ENCODE measurements at places on chromosomes 7 and 10.

DNA sequence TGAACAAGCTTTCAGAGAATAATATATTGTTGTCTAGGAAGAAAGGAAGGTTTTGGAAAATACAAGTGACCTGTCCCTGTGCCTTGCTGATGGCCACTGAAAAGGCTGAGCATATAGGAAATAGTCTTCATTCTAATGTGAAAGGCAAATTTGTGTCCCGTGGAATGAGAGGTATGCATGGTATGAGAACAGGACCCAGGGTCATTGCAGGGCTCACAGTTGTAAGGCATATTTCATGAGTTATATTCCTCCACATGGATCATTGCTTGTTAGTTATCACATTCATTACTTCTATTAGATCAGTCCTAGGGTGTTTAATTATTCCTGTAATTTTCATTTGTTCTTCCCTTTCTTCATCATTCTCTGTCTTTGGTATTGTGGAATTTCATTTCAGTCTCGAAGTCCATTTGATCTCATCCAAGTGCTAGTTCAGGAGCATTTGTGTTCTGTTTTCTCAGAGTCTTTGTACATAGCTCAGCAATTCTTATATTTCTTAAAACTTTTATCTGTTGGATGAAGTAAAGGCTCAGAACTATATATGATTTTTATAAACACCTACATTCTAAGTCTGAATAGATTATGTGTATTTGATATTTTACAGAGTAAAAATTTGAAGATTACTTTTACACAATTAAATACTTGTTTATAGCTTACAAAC lies 39.4 kb upstream of the ARHGAP21 start:
- no peak for DNase-seq

- DNase-seq, result no peak
These were observed 131.3 kb downstream of the CDK14 start for GRCh38 chr7:90727412-90727811.

GRCh38 chr10:130994191-130994590 lies 317.3 kb downstream of the TCERG1L start:
- no peak for DNase-seq

DNA sequence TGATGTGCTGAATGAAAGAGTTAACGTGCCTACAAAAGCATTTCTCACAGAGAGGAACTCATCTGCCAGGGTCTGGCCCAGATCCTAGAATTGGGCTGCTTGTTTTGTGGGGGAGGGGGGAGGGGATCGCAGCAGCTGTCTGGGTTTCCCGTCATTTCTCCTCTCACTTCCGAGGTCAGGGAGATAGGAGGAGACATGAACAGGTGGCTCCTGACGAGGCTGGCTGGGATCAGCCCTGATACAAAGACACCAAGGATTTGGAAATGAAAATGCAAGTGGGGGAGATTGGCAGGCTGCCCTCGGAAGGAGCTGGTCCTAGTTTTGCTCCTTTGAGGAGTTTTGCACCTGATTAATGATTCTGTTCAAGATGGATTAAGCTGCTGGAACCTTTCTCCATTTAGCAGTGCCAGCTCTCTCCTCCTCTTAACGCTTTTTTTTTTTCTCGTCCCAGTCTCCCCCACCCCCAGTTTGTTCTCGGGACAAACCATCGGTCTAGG lies 86.8 kb upstream of the KMT2C start:
- DNase-seq, result no peak

DNA sequence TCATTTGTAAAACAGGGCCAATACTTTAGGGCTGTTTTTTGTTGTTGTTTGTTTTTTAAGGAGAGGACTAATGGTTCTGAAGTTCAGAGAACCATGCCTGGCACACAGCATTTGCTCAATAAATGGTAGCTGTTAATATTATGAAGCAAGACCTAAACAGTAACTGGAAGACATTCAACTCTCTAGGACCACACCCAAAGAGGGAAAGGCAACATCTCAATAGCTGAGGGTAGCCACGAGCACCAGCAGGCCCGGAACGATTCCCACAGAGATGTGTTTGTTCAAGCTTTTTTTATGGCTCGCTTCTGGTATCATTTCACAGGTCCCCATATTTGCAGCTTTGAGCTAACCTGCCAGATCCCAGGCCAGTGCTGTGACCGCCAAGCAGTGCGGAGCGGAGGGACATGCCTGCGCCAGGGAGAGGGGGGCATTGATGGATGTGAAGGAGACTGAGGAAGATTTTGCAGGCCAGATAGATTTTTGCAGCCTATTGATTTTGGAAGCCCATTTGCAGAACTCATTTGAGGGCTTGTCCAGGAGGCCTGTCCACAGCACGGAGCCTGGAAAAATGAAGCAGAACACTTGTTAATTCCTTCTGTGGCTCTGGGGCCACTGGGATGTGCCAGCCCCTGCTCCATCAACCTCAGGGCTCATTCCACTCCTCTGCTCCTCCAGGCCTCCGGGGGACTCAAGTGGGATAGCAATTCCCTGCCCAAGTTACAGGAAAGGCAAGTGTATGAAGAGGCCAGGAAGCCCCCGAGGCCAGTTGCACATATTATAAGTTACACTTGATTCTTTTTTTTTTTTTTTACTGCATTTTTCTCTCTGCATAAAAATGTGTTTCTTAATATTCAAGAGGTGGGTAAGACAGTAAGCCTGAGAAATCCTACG lies 57.3 kb upstream of the FGFR2 start:
- no peak for DNase-seq

DNA sequence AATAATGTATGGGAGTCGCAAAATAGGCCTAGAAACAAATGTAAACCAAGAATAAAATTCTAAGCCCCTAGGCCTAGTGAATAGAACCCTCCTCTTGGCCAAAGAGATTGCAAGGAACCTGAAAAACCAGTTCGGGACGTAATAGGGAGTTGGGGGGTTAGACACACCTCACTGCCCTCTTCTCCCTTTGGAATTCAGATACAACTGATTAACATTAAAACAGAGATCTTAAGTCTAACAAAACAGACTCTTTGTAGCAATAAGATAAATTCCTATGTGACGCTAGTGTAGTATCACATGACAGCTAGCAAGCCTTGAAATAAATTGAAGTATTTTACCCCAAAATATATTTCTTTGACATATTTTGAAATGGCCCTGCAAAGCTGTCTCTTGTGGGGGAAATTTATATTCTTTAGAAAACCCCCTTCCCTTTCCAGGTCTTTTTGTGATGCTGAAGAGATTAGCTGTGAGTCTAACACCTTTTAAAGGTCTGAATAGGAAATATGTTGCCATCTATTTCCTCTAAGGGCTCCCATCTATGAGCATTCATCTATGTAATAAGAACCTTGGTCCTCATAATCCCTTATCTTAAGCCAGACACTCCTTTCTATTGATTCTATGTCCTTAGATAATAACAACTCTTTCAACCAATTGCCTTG lies 623.4 kb upstream of the NRG3 start:
- DNase-seq, result no peak

- no peak for DNase-seq
These were observed 650 bp upstream of the TM9SF3 start for GRCh38 chr10:96587264-96588059.

DNA sequence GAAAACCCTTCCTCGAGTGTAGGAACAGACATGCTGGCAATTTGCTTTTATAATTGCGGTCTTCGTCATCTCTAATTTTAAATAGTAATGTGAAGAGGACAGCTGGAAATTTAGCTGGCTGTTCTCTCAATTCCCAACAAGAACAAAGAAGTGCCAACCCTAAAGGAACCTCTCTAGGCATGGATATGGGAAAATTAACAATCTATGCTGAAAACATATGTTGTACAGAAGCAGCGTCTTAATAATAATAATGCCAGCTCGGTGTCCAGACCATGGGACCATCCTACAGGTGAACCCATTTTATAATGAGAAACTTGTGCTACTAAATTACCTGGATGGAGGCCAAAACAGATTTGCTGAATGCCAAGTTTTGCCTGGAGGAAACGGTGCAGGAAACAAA lies 641.4 kb upstream of the MGMT start:
- DNase-seq, result no peak

- DNase-seq, result no peak
These were observed 113.4 kb downstream of the SEM1 start for GRCh38 chr7:96596120-96596826.

- no peak for DNase-seq
These were observed 80.4 kb upstream of the CALN1 start for GRCh38 chr7:72492461-72493065.

- DNase-seq, result no peak
These were observed 436.1 kb upstream of the FOXK1 start for GRCh38 chr7:4245866-4246470.

- DNase-seq, result no peak
These were observed 237.2 kb upstream of the AKR1E2 start for GRCh38 chr10:4588824-4589223.

- no peak for DNase-seq
These were observed 19.6 kb downstream of the INTS1 start for GRCh38 chr7:1484569-1484968.

DNA sequence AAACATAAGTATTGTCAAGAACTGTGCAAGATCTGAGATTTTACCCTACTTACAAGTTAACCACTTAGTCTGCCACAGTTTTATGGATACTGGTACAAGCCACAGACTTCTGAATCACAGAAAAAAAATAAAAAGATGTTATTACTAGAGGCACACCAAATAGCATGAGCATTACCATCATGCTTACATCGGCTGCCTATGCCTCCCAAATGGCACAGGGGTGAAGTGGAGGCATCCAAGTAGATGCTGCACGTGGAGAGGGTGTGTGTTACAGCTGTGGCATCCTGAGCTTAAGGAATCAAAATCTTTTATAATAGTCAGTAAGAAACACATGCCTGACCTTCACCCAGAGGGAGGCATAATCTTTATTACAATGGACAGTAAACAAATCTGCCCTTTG lies 207.8 kb downstream of the TFEC start:
- no peak for DNase-seq

DNA sequence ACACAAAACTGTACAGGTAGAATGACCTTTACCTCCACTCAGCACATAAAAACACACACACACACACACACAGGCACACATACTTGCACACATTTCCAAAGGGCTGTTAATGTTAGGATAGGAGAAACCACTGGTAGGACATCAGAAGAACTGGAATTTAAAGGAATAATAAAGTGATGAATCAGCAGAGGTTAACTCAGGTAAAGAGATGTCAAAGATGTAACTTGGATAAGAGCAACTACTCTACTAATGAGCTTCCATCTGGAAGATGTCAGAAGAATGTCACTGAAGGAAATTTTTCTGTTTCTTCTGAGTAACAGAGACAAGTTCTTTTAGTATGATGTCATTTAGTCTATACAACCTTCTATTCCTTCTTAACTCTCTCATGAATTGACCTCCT lies 26.4 kb upstream of the GPR37 start:
- DNase-seq, result no peak

GRCh38 chr10:51063659-51064535 lies 10.4 kb upstream of the PRKG1 start:
- no peak for DNase-seq

GRCh38 chr10:61847640-61848039 lies 53.9 kb upstream of the ARID5B start:
- no peak for DNase-seq

- no peak for DNase-seq
These were observed 639.2 kb upstream of the POT1 start for GRCh38 chr7:125568799-125569198.

DNA sequence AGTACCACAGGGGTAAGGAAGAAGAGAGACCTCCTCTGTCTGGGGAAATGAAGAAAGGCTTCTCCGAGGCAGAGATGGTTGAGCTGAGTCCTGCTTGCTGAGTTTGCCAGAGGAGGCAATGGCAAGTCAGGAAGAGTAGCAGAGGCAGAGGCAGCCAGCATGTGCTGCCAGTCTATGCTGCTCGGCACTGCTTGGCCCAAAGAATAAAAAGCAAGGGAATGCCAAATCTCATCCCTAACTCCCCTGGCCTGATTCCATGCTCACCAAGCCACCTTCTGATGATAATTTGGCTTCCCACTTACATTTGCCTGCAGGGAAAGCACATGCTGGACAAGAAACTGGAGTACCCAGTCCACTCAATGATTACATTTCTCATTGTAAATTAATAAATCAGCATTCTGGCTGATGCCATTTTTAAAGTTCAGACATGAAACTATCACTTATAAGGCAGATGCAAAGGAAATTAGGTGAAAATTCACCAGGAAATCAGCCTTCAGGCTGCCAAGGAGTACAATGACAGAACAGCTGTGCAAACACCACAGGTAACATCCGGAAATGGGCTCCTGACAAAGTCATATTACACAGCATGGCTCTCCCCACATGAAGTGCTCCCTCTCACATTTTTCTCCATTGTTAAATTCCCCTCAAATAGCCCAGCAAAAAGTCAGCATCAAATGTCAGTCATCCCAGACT lies 245.9 kb downstream of the MTERF1 start:
- DNase-seq, result no peak

DNA sequence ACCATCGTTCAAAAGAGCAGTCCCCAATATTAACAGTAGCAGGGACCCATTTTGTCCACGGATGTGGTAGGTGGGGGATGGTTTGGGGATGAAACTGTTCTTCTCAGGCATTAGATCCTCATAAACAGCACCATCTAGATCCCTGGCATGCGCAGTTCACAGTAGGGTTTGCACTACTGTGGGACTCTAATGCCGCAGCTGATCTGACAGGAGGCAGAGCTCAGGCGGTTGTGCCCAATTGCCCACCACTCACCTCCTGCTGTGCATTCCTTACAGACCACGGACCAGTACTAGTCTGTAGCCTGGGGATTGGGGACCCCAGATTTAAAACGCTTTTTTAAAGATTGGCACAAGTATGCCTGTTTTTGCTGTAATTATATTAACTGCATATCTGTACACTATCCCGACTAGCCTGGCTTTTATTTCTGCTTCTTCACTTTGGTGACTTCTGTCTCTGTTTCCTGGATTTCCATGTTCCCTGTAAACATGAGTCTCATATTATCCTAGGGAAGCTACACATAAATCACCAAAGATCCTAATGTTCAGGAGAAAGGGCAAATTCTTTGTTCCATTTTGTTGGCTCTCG lies 163.3 kb upstream of the AKR1E2 start:
- no peak for DNase-seq

GRCh38 chr7:150968734-150969372 lies 9.3 kb downstream of the KCNH2 start:
- DNase-seq, result no peak

DNA sequence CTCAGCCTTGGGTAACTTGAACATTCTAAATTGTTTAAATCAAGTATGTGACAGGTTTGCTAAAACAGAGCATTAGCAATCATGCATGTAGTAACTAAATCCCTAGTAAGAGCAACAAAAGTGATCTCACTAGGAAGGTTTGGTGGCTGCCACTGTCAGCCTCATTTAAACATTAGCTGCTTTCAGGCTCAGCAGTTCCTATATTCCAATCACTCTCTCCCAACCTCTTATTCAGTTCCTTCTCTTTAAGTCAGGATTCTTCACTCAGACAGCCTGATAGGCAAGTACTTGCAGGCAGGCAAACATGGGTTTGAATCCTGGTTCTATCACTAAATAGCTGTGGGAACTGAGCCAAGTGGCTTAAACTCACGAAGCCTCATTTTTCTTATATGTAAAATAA lies 3.6 kb downstream of the CREB3L2 start:
- DNase-seq, result no peak

All from activated T-helper 9 cell treated with anti-CD3 and anti-CD28 coated beads, Interleukin-2, amount 50 U/mL, for 16 hours (primary cell).